ENCODE measurements at places on chromosomes 1 and 21.
A peak's percentile ranks its signal among the peaks of the same experiment; 100 is the strongest.

- DNase-seq: peak; percentile 52
Measured at GRCh38 chr1:152111515-152111968, 3.7 kb downstream of the TCHH start.

GRCh38 chr1:172375211-172375631 lies 45.3 kb upstream of the C1orf105 start:
- no peak for DNase-seq

DNA sequence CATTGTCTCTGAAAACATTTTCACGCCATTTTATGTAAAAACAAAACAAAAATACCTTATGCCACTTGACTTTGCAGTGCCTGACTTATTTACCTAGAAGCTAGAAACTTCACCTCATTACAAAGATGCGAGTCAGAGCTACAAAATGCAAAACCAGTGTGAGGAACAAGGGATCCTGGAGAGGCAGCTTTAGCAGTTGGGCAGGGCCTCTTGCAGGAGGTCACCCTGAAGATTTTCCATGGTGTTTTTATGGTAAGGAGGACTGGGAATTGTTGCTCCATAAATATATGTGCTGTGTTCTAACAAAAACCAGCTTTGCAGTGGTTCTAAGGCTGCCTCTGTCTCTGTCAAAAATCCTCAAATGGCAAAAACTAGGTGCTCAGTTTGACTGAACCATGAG lies 36.4 kb upstream of the TARBP1 start:
- DNase-seq: no peak

DNA sequence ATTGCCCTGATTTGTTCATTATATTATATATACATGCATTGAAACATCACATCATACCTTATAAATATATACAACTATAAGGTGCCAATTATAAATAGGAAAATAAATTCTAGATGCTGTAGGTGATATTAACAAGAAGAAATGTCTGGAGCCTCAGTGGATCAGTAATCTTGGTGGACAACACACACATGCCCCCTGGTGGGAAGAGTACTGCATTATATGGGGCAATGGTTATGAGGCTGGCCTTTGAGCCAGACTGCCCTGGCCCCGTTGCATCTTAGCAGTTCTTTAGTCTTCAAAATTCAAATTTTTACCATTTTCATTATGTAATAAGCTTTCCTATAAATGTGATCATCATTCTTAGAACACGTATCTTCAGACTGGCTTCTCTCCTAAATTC lies 335.0 kb upstream of the GREM2 start:
- DNase-seq: peak; percentile 48

DNA sequence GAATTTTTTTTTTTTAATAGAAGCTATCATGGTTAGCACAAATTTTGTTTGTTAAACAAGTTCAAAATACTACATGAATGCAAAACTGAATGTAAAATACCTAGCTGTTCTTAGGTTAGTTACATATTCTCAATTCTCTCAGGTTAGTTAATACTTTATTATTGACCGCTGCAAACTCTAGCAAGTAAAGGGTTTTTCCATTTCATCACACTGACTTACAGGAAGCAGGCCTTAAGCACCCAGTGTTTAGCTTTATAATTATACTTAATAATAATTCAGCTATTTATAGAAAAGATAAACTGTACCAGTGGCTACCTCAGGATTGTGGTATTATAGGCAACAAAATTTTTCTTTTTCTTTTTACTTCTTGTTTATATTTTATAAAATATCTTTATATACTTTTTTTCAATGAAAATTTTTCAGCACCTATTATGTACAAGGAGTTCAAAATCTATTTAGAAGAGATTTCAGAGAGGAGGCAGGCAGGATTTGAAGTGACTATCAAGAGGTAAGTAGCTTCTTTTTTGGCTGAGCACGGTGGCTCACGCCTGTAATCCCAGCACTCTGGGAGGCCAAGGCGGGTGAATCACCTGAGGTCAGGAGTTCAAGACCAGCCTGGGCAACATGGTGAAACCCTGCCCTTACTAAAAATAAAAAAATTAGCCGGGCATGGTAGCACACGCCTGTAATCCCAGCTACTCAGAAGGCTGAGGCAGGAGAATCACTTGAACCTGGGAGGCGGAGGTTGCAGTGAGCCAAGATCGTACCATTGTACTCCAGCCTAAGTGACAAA lies 17.9 kb downstream of the PLPP3 start:
- no peak for DNase-seq

- DNase-seq: no peak
Measured at GRCh38 chr1:208934933-208935332, 648.6 kb upstream of the CAMK1G start.

DNA sequence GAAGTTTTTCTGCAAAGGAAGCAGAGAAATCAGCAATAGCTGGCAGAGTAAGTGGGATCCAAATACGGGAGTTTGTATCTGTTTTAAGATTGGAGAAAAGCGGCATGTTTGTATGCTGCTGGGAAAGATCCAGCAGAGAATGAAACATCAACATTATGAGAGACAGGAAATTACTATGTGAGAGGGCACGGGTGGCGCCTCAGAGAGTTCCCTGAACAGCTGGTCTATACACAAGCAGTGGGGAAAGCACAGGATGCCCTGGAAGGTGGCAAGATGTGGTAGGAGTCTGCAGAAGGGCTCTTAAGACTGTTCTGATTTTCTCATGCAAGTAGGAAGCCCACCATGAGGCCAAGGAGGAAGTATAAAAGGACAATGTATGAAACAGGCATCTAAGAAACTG lies 130.4 kb downstream of the RERE start:
- no peak for DNase-seq

- peak; percentile 66 for DNase-seq
Measured at GRCh38 chr1:119159111-119159510, 18.7 kb upstream of the WARS2 start.

GRCh38 chr1:41430582-41430981 lies 53.9 kb downstream of the EDN2 start:
- no peak for DNase-seq

DNA sequence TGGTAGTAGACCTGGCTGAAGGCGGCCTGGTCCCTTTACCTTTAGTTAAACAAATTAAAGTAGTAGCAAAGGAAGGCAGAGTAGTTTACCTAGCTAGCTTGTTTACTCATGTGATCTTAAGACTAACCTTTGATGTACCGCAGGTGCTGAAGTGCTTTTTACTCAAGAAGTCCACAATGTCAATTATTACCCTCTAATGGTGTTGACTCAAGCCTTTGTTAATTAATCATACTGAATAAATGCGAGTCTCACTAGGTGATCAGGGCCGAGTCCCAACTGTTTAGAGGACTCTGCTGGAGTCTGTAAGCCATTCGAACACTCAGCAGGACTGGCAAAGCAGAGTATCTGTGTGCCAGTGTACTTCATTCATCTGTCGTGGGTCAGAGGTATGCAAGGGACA lies 381.1 kb upstream of the NCAM2 start:
- no peak for DNase-seq

- no peak for DNase-seq
Measured at GRCh38 chr1:54875000-54875399, 12.0 kb downstream of the DHCR24 start.

DNA sequence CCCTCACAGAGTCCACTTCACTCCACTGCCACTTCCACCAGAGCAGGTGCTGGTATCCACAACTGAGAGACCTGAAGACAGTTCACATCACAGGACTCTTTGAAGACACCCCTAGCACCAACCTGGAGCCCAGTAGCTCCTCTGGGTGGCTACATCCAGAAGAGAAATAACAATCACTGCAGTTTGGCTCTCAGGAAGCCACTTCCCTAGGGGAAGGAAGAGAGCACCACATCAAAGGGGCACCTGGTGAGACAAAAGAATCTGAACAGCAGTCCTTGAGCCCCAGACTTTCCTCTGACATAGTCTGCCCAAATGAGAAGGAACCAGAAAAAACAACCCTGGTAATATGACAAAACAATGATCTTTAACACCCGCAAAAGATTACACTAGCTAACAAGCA lies 113.2 kb downstream of the TENT5C start:
- no peak for DNase-seq

- DNase-seq: peak; percentile 24
Measured at GRCh38 chr1:116988248-116988647, 13.3 kb upstream of the CD101 start.

- DNase-seq: no peak
Measured at GRCh38 chr1:101069158-101069557, 43.6 kb upstream of the DPH5 start.

DNA sequence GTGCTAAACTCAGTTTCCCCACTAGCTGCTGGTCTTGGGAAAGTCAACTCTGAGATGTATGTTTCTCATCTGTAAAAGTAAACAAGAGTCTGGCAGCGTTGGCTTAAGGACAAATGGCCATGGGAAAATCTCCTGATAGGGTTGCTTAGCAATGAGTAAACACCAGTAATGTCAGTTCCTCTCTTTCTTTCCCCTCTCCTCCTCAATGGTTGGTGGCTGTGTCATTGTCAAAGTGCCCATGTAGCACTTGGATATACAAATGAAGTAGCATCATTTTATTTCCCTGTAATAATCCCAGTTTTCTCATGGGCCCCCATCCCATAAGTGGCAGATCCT lies 2.2 kb upstream of the FYB2 start:
- DNase-seq: no peak

GRCh38 chr1:61740751-61741700 lies 1.3 kb upstream of the PATJ start:
- no peak for DNase-seq

DNA sequence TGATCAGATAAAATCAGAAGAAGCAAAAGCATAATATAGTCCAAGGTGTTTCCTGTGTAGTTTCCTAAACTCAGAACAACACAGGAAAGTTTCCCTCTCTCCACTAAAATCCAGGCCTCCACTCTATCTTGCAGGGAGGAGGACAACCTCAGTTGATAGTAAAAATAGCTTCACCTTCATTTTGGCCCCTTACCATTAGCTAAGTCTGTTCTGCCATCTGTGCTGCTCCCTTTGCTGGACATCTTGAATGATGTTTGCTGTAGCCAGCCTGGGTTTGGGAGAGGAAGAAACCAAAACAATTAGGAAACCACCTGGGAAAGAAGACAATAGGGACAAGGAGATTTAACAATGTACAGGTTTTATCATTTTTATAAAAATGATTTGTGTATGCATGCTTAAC lies 18.6 kb downstream of the DCAF8 start:
- DNase-seq: no peak

GRCh38 chr1:58293388-58293787 lies 253.1 kb downstream of the OMA1 start:
- DNase-seq: no peak

DNA sequence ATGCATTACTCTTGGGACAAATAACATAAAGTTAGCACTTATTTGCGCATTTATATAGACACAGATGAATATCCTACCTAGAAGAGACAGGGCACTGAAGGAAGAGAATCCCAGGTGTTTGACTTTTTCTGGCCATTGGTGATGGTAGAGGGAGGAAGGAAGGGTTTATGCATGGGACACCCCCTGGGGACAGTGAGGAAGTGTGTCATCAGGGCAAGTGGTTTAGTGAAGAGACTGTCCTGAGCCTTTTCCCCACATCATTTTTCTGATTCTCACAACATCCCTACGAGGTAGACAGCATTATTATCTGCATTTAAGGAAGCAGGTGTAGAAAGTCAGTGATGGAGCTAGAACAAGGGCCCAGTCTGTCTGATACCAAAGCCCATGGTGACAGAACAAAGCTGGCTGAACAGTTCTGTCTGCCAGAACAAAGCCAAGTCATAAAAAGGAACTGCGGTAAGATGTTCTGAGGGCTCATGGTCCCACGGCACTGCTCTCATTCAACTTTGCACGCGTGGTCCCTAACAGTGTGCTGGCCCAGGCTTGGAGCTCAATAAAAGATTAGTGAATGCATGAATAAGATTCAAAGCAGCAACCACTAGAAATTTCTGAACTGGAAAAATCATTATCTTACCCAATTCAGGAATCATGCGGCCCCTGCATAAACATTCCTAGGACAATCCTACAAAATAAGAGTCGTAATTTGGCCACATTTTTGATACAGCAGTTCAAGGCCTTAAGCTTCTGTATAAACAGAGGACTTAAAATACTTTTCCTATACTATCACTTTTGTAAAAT lies 12.2 kb upstream of the CDC42BPA start:
- DNase-seq: peak; percentile 19

DNA sequence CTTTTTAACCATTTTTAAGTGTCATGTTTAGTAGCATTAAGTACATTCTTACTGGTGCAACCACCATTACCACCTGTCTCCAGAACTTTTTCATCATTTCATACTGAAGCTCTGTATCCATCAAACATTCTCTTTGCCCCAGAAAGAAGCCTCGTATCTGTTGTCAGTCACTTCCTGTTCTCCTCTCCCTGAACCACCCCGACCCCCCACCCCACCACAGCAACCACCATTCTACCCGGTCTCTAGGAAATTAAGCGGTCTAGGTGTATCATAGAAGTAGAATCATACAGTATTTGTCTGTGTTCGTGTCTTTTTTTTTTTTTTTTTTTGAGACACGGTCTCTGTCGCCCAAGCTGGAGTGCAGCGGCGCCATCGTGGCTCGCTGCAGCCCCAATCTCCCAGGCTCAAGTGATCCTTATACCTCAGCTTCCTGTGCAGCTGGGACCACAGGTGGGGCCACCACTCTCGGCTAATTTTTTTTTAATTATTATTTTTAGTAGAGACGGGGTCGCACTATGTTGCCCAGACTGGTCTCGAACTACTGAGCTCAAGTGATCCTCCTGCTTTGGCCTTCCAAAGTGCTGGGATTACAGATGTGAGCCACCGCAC lies 23.7 kb upstream of the EPHA8 start:
- no peak for DNase-seq

GRCh38 chr1:40257313-40257687 lies 736 bp upstream of the ZMPSTE24 start:
- no peak for DNase-seq

GRCh38 chr1:114010433-114011184 lies 31.3 kb downstream of the OLFML3 start:
- DNase-seq: no peak

GRCh38 chr1:199396456-199396855 lies 631.1 kb upstream of the NR5A2 start:
- DNase-seq: no peak

DNA sequence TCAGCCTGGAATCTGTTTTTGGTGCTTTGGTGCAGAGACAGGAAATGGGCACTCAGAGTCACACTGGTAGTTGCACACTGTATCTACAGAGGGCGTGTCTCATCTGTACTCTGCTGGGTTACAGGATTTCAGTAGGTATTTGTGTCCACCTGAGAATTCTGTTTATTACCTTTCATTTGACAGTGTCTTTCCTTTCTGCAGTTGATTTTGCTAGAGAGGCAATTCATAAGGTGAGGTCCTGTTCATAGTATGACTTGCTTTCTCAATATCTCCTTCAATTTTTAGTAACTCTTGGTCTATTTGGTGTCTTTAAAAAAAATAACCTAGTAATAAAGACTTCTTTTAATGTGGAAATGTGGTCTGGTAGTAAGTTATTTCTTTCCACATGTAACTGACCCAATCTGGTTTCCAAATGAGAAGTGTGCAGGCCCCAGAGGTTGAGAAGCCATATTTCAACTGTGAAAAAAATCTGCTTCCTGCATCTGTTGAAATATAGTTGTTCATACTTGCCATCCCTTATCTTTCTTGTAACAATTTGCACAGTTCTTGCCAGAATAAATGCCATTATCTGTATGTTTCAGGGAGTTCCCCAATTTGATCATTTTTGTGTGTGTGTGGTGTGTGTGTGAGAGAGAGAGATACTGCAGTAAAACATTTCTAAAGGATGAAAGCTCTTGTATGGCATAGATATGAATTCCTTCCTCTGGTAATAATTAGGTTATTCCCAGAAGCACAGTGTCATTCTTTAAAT lies 78.4 kb upstream of the DNAJC6 start:
- DNase-seq: no peak

Measured in fibroblast of skin of right quadriceps (primary cell).